Fibroblast of skin of left quadriceps (primary cell): ENCODE measurements at places on chromosomes 5 and 9.

- DNase-seq: no peak
Measured at GRCh38 chr5:79464695-79465332, 49.1 kb downstream of the HOMER1 start.

DNA sequence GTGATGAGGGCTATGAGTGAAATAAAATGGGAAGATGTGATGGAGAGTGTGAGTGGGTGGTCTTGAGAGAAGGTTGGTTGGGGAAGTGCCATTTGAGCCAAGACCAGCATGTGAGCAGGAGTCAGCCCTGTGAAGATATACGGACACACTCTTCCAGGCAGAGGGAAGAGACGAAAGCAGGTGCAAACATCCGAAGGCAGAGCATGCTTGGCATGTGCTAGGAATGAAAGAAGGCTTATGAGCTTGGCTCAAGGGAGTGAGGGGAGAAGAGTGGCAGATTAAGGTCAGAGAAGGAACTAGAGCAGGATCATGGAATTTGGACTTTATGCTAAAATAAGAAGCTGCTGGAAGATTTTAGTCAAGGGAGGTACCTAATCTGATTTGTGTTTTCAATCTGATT is 23.6 kb upstream of the CCDC112 start:
- DNase-seq: no peak

DNA sequence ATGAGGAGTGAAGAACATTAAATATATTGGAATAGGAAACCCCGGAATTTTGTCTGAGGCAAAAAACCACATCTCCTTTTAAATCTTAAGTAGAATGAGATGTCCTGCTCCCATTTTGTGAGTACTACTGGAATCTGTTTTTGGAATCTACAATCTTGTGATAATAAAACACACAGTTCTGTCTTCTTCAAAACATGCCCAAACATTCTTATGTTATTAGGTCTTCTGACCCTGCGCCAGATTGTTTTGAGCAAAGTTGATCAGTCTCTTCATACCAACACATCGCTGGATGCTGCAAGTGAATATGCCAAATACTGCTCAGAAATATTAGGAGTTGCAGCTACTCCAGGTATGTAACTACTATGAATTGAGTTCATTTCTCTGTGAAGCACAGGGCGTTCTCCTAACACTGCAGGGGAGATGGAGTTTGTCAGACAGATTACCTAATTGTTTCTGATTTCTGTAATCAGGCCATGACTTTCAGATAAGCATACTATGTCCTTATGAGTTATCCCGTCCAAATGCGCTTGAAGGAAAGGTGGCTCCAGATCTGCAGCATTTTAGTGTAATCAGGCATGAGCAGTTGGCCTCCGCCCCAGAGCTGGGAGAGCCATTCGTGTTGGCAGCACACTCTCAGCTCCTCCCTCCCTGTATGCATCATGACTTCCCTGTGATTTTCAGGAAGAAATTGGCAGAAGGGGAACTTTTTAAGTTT is 88.0 kb downstream of the NLN start:
- no peak for DNase-seq

GRCh38 chr9:99401680-99402504 is 179.8 kb downstream of the SEC61B start:
- DNase-seq: no peak

DNA sequence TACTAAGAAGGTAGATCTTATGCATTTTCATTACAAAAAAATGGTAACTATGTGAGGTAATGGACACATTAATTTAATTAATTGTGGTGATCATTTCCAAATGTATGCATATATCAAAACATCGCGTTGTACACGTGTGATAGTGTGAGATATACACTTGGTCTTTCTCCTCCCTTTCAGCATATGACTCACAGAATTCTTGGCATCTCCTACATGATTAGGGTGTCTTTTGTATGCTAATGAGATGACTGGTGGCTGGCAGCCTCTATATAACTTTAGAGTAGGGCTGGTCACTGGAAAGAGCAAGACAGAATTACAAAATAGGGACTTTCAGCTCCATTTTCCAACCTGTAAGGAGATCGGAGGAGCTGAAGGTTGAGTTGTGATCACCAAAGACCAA is 1167.6 kb downstream of the CDH12 start:
- peak; percentile 9 for DNase-seq

DNA sequence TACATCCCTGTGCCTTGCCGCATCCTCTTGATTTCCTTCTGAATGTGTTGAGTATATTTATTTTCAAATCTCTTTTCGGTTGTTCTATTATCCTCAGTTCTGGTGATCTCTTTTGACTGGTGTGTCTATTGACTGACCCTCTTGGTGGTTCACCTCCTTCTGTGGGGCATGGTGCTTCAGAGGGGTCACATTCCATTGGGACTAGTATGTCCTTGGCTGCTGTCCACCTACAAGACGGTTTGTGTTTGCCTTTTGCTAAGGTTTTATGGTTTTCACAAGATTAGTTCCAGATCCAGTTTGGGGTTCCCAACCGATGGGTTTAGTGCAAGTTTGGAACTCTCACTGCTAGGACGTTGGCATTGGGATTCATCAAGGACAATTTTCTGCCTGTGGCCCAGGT is 66.6 kb downstream of the PHF2 start:
- peak; percentile 14 for DNase-seq

GRCh38 chr9:135301271-135302263 is 178.0 kb upstream of the PPP1R26 start:
- no peak for DNase-seq

- peak; percentile 83 for DNase-seq
Measured at GRCh38 chr5:115377468-115378217, 81.2 kb upstream of the CCDC112 start.

DNA sequence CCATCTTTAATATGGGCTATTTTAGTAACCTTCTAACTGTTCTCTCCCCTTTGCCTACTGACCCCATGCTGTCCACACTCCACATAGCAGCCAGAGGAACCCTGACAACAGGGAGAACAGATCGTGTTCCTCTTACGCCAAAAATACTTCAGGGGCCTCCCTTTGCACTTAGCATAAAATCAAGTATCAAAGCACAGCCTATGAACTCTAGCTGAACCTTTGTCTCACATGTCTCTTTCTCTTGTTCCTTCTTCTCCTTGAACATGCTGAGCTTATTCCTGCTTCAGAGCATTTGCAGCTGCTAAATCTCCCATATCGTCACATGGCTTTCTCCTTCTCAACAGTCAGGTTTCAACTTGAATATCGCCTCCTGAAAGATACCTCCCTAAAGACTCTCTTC is 698.8 kb upstream of the C9orf72 start:
- no peak for DNase-seq
